ENCODE measurements at places on chromosomes 6 and 20.
A peak's percentile ranks its signal among the peaks of the same experiment; 100 is the strongest.

- ATAC-seq: no peak
Observed at GRCh38 chr20:20513720-20514119, 145.8 kb downstream of the INSM1 start.

DNA sequence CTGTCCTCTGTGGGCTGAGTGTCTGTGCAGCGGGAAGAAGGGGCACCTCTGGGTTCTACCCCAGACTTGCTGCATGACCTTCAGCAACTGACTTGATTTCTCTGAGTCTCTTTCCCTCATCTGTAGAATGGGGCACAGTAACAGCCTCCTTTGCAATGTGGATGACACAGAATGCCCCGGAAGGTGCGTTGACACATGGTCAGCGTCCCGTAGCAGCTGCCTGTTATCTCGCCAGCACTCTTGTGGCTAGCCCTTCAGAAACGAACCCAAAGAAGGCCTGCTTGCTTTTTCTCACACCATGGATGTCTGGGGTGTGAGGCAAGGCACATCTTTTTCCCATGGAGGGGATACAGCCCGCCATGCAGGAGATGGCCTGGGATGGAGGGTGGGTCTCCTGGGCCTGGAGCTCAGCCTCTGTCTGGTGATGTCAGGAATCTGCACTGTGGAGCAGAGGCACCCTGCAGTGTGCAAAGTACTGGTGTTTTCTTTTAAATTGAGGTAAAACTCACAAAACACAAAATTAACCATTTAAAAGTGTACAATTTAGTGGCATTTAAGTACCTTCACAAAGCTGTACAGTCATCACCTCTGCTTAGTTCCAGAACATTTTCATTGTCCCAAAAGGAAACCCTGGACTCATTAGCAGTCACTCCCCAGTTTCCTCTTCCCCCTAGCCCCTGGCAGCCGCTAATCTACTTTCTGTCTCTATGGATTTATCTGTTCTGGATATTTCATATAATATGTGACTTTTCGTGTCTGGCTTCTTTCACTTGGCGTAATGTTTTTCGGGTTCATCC lies 59.8 kb upstream of the FAM83D start:
- ATAC-seq: no peak

- ATAC-seq: no peak
Observed at GRCh38 chr6:84220809-84221409, 6.5 kb downstream of the CEP162 start.

- no peak for ATAC-seq
Observed at GRCh38 chr6:125747589-125748405, 1.6 kb upstream of the HEY2 start.

DNA sequence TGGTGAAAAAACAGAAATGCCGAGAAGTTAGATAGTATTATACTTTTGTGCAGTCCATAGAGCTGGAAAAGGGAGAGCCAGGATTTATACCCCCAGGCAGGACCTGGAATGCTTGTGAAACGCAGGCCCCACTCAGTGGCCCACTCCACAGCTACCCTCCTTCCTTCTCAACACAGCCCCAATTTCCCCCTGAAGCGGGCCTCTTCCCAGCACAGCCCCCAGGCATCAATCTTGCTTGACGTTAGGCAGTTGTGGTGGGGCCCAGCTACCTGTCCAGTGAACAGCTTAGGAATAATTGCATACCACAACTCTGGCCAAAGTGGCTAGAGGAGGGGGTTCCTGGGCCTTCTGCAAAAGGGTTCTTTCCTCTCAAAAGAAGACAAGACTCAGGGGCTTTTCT lies 61.3 kb downstream of the PPP1R3G start:
- ATAC-seq: no peak

DNA sequence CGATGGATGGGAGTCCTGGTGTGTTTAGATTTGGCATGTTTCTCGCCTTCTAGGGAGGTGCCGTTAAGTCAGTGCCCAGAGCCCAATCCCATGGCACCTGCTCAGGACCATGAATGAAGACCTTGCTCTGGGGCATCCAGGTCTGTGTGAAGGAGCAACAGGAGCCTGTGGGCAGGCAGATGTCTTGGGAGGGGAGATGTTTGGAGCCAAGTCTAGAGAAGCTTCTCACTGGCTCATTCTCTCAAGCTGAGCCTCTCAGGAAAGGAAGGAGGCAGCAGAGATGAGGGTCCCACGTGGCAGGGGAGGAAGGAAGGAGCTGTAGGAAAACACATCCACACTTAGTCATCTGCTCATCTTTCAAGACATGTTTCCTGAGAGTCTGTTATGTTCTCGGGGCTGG lies 9.5 kb upstream of the SIRPB1 start:
- no peak for ATAC-seq

GRCh38 chr6:39791850-39792539 lies at the start of gene DAAM2:
Gene DAAM2 (plus strand): TSS chr6:39792376. CDS start chr6:39856303, 63,927 bp downstream.
- ATAC-seq: peak; percentile 53

GRCh38 chr6:107600936-107601335 lies 111.0 kb downstream of the SOBP start:
- ATAC-seq: peak; percentile 45

- ATAC-seq: no peak
Observed at GRCh38 chr6:142796571-142796970, 148.4 kb downstream of the HIVEP2 start.

DNA sequence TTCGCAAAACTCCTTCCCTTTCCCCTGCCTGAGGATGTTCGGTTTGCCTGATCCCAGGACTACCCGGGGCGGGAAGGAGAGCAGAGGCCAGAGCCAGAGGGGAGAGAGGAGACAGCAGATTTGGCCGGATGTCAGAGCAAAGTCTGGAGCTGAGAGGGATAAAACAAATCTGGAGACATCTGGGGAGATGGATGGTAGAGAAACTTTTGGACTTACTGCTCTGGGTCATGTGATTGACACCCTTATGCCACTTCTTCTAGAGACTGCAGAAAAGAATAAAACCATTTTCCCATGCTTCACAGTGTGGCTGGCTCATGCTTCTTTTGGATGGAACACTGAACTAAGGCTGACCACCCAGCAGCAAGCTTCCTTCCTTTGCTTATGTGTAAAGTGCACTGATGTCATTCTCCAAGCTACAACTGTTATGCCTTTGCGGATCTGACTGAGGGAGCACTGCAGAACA lies 174.7 kb downstream of the FOXC1 start:
- ATAC-seq: no peak

GRCh38 chr6:170524172-170524502 lies 29.0 kb downstream of the PSMB1 start:
- ATAC-seq: no peak

GRCh38 chr6:16995511-16996250 lies 106.2 kb upstream of the STMND1 start:
- no peak for ATAC-seq

DNA sequence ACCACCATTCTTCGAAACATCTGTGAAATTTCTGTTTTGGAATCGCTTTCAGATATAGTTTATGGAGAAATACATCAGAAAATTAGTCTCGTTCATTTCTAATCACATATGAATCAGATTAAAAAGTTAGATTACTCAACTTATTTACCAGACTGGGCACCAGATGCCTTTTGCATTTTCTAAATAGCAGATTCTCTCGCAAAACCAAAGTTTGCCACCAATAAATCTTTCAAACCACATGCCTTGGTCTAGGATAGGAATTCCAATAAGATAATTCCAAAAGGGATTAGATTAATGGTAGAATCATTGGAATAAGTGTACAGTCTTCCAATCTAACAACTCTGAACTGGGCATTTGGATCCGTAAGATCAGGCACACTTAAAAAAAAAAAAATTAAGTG lies 160.4 kb upstream of the TAB2 start:
- ATAC-seq: no peak

- ATAC-seq: no peak
Observed at GRCh38 chr6:51936531-51937290, 150.7 kb downstream of the PKHD1 start.

- ATAC-seq: peak; percentile 69
Observed at GRCh38 chr6:49915035-49915434, 48.7 kb upstream of the CRISP1 start.

DNA sequence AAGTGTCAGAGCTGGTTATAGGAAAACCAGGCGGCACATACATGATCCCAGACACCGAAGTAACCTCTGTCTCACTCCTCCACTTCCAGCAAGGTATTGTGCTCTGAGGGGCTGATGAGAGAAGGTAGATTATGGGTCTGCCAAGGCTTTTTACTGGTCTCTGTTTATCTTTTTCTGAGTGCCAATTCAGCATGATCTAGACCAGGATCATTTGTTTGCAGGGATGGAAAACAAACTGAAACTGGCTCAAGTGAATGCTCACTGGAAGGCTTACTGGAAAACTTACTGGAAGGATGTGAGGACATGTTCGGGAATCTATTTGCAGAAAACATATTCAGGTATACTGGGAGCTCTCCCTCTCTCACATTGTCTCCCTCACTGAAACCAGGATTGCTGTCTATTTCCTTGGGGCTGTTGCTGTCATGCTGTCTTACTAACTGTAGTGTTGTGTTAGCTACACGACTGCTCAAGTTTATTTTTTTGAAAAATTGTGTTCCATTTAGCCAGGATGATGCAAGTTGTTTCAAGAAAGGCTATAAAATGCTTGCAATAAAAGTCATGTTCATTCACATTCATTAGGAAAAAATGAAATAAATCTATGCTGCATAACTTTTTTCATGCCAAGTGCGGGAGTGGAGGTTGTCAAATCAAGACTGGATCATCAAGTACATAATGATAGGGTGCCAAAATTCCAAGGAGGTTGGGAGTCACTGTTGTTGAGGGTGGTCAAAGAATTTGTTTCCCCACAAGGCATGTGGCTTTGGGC lies 37.0 kb downstream of the KLHL31 start:
- ATAC-seq: no peak

DNA sequence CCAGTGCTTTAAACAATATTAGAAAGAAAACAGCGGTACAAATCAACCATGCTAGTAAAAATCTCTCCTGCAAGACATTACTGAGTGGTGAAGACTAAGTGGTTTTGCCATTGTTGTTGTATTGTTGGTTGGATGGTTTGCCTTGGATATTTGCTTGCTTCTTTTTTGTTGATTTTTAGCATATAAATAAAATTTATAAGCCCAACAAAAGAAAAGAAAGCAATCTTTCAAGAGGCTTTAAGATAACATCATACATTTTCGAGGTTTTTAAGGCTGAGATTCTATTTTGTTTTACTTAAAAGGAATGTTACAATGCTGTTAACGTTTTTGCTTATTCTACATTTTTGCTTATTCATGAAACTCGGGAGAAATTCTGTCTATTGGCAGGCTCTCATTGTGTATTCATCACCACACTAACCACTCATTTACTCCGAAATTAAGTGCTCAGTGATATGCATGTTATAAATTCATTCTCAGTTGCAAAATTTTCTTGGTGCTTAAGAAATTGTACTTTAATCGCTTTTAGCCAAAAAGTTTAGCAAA lies 139.1 kb downstream of the LAMA2 start:
- ATAC-seq: no peak

DNA sequence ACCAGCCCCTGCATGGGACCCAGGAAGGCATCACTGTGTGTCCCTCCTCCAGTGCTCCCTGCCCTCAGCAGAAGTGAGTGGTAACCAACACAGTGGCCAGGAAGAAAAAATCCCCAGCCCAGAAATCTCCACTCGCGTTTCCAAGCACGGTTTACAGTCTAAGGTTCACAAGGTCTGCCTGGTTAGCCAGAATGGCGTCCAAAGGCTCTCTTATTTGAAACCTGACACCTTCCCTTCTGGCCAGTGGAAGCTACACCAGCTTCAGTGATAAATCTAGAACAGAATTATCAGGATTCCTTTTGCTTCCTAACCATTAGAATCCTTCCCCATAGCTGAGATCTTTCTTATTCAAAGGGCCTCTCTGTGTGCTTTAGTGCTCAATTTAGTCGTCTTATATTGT lies 9.2 kb downstream of the LY86 start:
- ATAC-seq: no peak

GRCh38 chr6:129996387-129996786 lies 22.0 kb upstream of the L3MBTL3 start:
- ATAC-seq: no peak
